Stimulated activated CD4-positive, alpha-beta T cell treated with anti-CD3 and anti-CD28 coated beads, Interleukin-4, amount 100 ng/mL, for 4 hours (primary cell): ENCODE measurements at places on chromosomes 2 and 18.

- DNase-seq = no peak
Measured at GRCh38 chr2:109098251-109098920, 30.6 kb upstream of the SH3RF3 start.

DNA sequence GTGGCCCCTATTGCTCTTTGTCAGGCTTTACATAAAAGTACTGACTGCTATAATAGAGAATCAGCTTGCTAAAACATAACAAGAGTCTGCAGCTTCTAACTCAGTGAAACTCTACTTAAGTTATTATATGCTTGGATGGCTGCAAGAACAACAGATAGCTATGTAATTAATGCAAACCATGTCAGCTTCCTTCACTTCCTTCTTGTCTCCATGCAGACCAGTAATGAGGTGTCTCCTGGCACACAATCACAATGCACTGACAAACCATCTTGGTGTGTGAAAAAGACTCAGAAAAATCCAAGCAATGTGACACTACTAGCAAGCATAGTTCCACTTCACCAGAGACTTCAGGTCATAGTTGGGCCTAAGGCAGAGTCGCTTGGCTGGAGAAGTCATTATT, 2068.9 kb upstream of the PIK3C3 start:
- DNase-seq = no peak

GRCh38 chr2:64982932-64983331, 6.3 kb upstream of the SLC1A4 start:
- DNase-seq = no peak

DNA sequence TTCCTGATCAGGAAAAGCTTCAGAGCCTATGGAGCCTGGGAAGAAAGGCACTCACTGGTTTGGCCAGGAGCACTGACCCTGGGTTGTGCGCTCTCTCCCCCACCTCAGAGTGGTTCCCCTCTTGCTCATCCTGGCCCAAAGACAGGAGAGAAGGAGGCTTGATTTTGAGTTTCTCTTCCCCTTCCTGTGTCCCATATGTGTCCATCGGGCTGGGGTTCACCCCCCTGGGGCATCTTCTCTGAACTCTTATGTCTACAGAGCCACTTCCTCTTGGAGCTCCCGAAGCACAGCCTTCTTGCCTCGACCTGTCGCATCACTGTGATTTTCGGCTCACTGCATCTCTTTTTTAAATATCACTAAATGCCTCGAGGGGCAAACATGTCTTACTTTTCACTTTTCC, 692.3 kb downstream of the RNF144A start:
- DNase-seq = no peak

- DNase-seq = no peak
Measured at GRCh38 chr2:21047141-21048009, 3.5 kb upstream of the APOB start.
